ENCODE measurements at places on chromosomes 6 and 20.

GRCh38 chr20:7585126-7585679 is 355.1 kb downstream of the HAO1 start:
- no peak for DNase-seq

DNA sequence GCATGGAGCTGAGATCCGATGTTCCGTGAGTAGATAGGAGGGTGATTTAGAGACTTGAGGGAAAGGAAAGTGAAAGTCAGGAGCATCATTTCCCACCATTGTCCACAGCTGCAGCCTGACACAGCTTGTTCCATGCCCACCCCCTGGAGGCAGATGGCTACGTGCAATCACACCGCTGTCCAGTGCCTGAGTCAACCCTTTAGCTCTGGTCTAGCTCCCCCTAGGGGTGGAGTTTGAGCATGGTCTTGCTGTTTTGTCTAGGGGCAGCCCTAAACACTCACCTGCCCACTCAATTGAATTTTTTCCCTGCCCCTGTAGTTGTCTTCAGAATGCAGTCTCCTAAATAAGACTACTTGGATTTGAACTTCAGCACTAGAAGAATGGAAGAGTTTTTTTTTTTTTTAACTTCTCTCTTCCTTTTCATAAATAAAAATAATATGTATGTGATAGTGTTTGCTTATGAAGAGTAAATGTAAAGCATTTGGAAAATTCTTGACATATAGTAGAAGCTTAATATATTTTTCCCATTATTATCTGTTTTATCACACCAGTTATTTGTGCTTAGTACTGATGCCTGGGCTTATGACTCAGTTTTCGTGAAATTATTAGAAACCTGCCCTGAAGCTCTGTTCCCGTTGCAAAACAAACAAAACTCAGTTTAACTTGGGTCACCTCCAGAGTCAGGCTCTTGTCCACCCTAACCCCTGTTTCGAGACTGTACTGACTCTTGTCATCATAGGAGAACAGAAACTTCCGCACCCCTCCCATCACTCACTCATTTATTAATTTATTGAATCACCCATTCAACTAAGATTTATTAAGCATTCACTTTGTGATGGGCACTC is 814.8 kb downstream of the MAFB start:
- DNase-seq, result no peak

GRCh38 chr6:13428583-13429405 is 58.6 kb downstream of the GFOD1 start:
- DNase-seq, result no peak

- no peak for DNase-seq
These were observed 2.8 kb downstream of the SNAI1 start for GRCh38 chr20:49985617-49986016.

DNA sequence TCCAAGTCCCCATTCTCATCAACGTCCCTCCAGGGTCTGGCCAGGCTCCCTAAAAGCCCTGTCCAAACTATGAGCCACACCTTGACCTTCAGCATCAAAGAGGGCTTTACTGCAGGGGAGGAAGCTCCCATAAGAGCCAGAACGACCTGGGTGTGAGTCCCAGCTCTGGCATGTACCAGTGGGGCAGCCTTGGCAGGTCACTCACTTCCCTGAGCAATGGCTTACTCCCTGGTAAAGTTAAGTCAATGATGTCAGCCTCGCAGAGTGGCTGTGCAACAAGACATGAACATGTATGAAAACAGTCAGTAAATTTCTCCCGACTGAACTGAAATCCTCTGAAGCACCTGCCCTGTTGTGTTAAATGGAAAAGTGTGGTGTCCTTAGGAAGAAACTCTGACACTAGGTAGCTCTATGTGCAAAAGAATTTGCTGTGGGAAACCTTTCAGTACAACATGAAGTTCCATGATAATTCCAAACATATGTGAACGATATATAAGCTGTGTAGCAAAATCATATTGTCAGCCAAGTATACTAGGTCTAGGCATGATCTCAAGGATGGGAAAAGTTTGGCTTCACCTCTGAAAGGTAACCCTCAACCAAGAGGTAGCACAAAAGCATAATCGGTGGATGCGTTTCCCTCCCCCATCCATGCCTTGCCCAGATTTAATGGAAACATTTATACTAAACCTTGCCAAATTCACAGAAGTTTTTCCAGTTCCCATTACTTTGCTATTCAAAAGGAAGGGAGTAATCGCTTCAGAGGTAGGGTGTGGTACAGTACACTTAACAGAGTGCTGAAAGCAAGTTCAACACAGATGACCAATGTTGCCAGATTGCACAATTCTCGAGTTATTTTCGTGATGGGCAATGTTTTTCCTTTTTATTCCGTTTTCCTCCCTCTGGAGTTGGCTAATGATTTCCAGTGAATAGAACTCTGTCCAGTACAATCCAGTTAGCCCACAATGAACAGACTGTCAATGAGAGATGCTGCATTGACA is 49.0 kb upstream of the RANBP9 start:
- no peak for DNase-seq

- DNase-seq, result no peak
These were observed 15.5 kb downstream of the RIPOR3 start for GRCh38 chr20:50675671-50676376.

DNA sequence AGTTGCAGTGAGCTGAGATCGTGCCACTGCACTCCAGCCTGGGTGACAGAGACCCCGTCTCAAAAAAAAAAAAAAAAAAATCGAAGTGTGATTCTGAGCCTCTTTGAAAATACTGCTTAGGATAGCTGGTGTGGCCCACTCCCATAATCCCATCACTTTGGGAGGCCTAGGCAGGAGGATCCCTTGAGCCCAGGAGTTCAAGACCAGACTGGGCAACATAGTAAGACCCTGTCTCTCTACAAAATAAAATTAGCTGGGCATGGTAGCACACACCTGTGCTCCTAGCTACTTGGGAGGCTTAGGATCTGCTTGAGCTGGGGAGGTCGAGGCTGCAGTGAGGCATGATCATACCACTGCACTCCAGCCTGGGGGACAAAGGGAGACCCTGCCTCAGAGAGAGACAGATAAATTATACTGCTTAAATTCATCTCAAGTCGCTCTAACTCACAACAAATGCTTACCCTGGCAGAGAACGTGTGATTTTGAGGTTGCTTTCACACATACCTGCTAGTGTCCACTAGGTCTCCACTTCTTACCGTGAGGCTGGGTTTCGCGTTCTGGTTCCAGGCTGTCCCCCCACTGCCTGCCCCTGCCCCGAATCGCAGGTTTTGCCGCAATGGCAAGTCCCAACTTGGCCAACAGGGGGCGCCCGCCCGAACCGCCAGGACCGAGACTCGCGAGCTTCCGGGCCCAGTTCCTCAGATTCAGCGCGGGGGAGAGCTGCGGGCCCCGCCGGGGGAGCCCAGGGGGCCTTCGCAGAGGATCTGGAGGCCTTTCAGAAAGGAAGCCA is 12.3 kb upstream of the TMC2 start:
- DNase-seq, result peak; percentile 97

GRCh38 chr6:159168536-159169192 is 536 bp upstream of the FNDC1 start:
- DNase-seq, result no peak

DNA sequence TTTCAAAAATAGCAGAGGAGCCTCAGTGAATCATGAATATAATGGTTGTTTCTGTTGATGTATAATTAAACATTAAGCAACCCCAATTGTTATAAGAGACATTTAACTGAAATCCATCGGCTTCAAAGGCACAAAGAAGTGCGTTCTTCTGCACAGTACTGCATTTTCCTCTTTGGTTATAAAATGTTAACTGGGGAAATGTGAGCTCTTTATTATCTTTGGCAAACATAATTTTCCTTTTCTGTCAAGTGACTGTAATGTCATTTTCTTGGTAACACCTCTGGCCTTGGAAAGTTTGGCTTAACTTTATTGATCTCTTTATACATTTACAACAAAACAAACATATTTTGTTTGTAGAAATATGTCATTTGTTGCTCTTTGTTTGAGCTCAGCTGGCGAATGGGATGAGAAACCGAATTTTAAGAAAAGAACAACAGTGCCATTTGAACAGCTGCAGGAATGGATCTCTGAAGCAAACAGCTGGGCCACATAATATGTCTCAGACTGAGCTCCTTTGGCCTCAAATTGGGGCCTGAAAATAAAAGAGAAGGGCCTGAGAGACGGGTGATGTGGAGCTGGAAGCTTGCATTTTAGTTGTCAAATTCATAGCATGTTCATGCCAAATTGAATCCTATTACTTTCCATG is 427.0 kb upstream of the SPTLC3 start:
- no peak for DNase-seq

- DNase-seq, result no peak
These were observed 17.1 kb upstream of the ERVFRD-1 start for GRCh38 chr6:11128608-11129007.
